ENCODE measurements at places on chromosomes 7 and 10.

DNA sequence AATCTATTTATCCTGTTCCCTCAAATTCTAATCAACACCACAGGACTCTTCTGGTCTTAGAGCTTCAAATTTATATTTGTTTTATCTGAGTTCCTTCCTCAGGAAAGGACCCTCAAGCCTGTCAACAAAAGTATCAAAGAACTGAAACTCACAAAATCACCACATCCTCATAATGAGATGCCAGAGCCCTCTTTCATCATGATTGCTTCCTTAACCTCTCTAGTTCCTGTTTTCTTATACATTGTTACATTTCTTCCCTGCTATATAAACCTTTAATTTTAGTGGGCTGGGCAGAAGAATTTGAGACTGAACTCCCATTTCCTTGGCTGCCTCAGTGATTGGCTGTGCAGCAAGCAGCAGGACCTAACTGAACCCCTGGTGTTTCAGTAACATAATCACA lies 189.7 kb downstream of the ZNF248 start:
- DNase-seq, result no peak

DNA sequence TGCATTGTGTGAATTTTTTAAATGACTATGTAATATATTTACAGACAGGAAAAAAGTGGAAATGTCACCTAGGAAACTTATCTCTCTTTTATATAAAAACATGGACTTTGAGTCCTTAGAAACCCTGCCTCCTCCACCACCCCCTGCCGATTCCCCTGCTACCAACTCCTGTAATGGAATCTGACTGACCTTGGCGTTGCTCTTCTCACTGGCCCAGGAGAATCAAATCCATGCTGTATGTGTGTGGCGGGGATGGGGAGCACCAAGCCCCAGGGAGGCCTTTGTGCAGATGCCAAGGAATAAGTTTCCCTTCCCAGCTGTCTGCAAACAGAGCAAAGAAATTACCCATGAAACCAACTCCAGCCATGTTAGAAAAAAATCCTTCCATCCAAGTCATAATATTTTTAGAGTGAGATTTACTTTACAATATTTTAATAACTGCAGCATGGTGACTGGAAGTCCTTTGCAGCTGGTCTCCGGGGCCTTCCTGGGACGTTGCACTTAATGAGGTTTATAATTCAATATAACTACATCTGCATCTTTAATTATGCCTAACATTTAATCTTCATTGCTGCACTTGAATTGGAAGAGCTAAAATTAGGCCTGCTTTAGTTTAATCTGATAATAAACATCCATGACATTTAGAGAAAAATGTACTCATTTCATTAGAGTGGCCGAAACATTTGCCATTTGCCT lies 111.4 kb upstream of the CACUL1 start:
- DNase-seq, result no peak

- DNase-seq, result no peak
Observed at GRCh38 chr7:26782501-26782900, 81.9 kb downstream of the SKAP2 start.

DNA sequence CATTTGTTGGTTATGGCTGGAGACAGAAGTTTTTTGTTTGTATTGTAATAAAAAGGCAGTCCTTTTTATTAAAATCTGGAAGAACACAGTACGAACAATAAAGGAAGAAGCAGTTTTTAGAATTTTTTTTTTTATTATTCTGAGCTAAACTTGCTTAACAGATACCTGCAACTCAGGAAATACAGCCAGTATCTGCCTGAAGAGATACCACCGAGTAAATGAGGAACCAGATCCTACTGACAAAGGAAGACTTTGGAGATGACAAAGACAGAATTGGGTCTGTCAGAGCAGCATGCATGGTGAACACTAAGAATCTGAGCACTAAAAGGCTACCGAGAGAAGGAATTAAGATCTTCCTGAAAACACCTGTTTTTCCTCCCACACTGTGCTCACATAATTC lies 1335.9 kb upstream of the SORCS1 start:
- no peak for DNase-seq

DNA sequence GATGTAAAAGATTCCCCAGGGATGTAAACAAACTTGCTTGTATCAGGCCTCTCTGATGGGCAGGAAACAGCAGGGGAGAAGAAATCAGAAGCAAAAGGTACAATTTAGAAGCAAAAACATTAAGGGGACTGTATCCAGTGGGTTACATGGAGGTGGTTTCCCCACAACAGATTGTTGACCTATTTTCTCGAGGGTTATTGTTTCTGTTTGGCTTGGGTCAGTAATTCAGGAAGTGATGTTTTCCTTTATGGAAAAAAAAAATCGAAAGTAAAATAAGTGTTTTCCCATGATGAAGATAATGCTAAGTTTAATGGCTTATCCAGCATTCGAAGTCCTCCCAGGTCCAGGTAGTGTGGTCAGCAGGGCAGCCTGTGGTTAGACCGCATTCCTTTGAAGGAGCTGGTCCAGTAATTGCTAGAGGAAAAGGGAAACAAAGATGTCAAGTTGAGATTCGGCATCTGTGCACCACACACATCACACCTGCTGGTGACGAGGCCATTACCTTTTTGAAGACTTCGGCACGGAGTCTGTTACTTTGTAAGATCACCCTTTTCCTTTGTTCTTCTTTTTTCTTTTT lies 37.3 kb upstream of the ADAM12 start:
- DNase-seq, result no peak

DNA sequence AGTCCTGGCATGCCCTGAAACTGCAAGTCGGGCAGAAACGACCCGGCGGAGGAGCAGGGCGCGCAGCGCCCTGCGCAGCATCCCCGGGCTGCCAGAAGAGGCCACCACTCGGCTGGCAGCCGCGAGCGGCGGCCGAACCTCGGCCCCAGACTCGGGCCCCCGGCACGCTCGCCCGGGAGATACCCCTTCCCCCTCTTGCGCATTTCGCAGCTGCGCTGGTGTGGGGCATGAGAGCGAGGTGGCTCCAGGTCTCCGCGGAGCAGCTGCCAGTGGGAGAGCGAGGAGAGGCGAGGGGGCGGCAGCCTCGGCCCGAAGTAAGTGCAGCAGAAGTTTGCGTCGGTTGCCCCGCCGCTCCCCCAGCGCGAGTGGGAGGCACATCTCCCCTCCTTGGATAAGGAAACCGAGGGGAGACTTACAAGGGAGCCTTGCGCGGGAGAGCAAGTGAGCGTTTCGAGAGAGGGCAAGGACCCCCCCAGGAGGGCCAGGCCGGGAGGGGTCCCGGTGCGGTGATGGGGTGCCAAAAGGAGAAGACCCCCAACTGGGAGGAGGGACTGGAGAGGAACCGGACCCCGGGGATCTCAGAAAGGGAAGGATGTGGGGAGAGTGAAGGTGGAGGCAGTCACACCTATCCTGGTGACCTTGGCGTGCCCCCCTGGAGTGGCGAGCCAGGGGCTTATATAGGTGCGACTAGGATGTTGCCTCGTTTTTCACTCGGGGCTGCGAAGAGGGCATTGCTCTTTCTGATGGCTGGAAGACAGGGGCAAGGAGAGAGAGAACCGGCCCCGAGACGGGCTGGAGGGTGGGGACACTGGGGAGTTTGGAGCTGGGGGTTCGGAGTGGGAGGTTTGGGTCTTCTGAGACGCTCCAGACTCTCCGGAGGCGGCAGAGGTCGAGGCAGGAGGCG lies 256.3 kb downstream of the OTUD1 start:
- no peak for DNase-seq

DNA sequence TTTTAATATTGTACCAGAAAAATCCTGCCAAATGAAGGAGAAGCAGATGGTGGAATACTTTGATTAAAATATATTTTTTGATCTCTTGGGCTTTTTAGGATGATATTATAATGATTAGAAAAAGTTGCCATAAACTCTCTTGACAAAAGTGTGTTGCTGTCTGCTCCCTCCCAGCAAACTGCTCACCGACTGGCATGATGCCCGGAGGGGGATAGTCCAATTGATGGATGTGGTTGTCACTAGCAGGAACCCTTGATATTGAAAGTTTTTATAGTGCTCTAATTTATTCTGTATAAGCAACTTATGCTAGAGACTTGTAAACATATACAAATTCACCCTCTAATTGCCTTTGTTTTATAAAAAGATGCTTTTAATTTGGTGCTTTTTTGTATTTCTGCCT lies 114.0 kb downstream of the DNAH11 start:
- no peak for DNase-seq

DNA sequence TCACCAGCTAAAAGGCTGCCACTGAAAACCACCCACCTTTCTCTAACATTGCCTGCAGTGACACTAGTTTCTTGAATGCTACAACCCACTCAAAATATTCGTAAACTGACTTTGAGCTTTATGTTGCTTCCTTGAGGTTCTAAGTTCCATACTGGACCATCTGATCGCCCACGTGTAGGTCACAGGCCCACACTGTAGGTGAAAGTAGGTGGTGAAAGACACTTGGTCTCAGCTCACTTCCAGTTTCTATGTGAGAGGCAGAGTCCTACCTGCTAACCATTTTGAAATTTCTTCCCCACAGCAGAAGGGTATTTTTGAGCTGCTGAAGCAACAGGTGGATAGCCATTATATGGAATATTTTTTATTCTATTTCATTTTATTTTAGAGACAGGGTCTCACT lies 97.3 kb downstream of the MYO3A start:
- no peak for DNase-seq

DNA sequence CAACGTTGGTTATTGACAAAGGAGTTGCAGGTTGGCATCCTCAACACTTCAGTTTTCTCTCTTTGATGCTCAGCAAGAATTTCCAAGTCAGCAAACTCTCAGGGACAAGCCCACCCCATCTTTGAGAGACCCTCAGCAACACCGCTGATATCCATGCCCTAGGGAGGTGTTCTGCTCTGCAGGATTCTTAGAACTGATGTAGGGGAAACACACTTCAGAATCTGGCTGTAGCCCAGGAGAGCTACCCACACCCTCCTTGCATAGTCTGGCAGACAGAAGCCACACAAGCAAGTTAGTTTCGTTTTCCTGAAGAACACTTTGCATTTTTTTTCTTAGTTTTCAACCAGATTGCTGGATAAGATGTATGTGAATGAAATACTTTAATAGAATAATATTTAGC lies 822 bp downstream of the SAMD9L start:
- peak; percentile 61 for DNase-seq

DNA sequence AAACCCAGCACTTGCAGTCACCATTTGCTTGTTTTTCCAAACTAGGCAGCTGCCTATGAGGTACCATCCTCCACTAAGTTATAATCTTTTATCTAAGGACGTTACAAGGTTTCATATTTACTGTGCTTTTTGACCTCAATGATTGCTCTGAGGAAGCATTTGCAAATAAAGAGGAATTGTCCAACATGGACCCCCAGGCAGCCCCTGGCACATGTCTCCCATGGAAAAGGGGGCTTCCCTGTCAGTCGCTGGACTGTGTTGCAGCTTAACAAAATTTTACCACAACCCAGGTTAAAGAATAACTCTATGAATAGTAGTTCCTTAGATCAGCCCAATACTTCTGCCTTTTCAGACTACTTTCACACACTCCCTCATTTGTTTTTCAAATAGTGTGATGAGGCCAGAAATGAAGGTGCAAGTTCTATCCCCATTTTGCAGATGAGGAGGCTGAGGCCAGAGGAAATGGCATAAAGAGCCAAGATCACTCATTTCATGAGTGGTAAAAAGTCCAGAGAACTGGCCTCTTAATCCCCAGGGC lies 52.8 kb upstream of the ZPBP start:
- no peak for DNase-seq

DNA sequence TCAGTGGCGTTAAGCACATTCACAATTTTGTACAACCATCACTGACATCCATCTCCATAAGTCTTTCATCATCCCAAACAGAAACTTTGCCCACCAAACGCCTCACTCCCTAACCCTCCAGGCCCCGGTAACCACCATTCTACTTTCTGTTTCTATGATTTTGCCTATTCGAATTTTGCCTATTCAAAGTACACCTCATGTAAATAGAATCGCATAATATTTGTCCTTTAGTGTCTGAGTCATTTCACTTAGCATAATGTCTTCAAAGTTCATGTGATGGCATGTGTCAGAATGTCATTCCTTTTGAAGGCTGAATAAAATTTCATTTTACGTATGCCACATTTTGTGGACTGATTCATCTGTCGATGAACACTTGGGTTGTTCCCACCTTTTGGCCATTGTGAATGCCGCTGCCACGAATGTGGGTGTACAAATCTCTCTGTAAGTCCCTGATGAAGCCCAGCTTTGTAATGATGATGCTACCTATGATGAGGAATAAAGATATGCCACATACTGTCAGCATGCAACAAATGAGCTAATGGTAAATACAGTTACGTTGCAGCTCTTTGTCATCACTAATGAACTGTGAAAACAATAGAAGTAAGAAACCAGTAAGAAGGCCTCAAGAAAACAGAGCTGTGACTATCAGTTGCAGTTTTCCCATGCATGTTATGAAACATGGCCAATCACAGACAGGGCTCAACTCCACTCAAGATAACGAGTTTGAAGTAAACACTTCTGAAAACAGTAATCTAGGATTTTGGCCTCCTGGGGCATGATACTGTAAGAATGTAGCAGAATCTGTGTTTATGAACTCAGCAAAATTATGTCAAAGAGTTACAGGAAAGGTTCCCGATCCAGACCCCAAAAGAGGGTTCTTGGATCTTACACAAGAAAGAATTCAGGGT lies 120.0 kb downstream of the ADAM12 start:
- DNase-seq, result no peak

DNA sequence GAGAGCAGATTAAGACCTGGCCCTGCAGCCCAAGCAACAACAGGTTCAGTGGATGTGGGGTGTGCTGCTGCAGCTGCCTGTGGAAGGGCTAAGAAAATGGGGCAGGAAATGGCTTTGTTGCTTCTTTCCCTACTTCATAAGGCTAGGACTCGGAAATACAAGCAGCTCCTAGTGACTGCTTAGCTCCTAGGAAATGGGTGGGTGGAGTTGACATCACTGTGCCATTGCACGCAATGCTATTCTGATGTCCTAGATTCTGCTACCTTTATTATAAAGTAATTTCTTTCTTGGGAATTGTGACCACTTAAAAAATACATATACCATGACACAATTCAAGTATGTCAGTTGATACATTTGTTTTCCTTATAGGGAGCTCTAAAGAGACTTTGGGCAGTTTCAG lies 155.8 kb downstream of the FANK1 start:
- peak; percentile 50 for DNase-seq

- DNase-seq, result no peak
Observed at GRCh38 chr7:11737723-11738122, 94.3 kb downstream of the THSD7A start.

GRCh38 chr10:27743877-27744801 lies 1.5 kb downstream of the MKX start:
- peak; percentile 48 for DNase-seq

DNA sequence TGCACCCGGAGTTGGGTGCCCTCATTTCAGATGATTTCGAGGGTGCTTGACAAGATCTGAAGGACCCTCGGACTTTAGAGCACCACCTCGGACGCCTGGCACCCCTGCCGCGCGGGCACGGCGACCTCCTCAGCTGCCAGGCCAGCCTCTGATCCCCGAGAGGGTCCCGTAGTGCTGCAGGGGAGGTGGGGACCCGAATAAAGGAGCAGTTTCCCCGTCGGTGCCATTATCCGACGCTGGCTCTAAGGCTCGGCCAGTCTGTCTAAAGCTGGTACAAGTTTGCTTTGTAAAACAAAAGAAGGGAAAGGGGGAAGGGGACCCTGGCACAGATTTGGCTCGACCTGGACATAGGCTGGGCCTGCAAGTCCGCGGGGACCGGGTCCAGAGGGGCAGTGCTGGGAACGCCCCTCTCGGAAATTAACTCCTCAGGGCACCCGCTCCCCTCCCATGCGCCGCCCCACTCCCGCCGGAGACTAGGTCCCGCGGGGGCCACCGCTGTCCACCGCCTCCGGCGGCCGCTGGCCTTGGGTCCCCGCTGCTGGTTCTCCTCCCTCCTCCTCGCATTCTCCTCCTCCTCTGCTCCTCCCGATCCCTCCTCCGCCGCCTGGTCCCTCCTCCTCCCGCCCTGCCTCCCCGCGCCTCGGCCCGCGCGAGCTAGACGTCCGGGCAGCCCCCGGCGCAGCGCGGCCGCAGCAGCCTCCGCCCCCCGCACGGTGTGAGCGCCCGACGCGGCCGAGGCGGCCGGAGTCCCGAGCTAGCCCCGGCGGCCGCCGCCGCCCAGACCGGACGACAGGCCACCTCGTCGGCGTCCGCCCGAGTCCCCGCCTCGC lies at the start of gene EGFR:
Gene EGFR, plus strand, starts transcription at position 657 of the 830 bp plus-strand sequence. CDS start 261 bp downstream, outside the sequence.
- DNase-seq, result no peak

Measured in suppressor macrophage treated with lipopolysaccharide for 1 hour (primary cell).